ENCODE measurements at places on chromosomes 1 and 21.

GRCh38 chr1:211258310-211258755 lies 833 bp upstream of the RCOR3 start:
- DNase-seq: peak; percentile 65

DNA sequence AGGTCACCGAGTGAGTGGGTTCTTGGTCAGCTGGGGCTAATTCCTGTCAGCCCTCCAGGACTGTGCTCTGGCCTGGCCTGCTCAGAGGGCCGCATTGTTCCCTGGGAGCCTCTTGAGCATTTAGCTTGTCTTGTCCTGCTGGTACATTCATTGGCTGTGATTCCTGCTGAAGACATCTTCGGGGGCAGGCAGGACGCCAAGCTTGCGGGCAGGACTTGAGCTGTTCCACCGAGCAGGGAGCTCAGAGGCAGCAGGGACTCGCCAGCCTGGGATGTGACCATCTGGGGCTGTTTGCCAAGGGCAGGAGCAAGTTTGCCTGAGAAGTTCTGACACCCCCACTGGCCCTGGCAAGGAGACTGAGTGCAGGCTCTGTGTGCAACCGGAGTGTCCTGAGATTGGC lies 7.0 kb upstream of the SLC26A9 start:
- DNase-seq: no peak

GRCh38 chr1:35164893-35165292 lies 28.1 kb downstream of the SFPQ start:
- no peak for DNase-seq

- DNase-seq: peak; percentile 18
Observed at GRCh38 chr1:157490467-157491165, 61.7 kb downstream of the FCRL5 start.

DNA sequence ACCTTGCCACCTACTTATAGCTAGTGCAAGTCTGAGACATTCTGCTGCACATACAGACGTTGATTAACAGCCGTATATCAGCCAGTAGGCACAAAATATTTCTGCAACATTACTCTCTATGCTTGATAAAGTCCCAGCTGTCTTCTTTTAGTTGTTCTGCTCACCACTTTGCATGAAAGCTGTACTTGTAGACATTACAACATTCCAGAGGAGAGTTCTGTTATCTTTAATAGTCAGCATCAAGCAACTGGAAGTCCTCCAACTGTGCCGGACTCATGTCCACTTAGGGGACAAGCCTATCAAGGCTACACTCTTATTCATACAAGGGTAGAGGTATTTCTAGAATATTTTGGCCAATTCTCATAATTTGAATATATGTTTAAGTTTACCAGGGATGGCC lies 50.0 kb downstream of the CACHD1 start:
- no peak for DNase-seq

- DNase-seq: no peak
Observed at GRCh38 chr1:92030656-92031107, 897 bp downstream of the EPHX4 start.

DNA sequence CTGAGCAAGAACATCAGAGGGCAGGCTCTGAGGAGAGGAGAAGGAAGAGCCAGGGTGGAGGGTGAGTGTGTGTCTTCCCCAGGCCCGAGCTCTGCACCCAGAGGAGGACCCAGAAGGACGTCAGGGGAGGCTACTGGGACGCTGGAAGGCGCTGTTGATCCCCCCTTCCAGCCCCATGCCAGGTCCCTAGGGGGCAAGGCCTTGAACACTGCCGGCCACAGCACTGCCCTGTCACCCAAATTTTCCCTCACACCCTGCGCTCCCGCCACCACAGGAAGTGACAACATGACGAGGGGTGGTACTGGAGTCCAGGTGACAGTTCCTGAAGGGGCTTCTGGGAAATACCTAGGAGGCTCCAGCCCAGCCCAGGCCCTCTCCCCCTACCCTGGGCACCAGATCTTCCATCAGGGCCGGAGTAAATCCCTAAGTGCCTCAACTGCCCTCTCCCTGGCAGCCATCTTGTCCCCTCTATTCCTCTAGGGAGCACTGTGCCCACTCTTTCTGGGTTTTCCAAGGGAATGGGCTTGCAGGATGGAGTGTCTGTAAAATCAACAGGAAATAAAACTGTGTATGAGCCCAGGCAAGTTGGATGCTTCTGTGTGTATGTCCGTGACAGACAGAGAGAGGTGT lies 17.1 kb downstream of the BCAN start:
- no peak for DNase-seq

DNA sequence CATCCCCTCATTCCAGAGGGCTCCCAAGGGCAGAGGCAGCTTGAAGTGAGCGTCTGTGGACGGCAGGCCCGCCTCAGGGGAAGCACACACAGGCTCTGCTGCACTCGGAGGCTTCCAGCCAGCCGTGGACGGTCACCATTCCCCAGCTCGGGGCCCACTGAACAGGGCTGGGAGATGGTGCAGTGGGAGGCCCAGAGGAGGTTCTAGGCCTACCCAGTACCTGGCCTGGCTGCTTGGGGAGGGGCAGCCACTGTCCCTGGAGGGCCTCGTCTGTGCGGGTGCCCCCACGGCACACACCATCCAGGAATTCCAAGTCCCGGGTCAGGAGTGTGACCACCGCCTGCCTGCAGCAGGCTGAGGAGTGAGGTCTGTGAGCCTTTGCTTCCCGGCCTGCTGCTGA lies 80.4 kb downstream of the SIK1 start:
- DNase-seq: no peak

GRCh38 chr1:68814067-68814466 lies 317.2 kb upstream of the DEPDC1 start:
- no peak for DNase-seq

DNA sequence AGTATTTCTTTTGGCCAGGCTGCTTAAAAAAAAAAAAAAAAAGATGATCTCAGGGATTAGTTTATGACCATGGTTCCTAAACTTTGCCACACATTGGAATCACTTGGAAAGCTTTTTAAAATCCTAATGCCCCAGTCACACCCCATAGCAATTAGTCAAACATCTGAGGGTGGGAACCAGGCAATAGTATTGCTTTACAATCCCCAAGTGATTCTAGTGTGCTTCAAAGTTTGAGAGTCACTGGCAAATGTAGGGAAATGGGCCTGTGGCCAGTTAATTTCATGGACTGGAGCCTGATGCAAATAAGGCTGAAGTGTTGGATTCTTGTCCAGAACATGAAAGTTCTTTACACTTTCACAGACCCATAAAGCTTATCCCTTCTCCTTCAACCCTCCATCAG lies 374.6 kb upstream of the ESRRG start:
- DNase-seq: no peak

DNA sequence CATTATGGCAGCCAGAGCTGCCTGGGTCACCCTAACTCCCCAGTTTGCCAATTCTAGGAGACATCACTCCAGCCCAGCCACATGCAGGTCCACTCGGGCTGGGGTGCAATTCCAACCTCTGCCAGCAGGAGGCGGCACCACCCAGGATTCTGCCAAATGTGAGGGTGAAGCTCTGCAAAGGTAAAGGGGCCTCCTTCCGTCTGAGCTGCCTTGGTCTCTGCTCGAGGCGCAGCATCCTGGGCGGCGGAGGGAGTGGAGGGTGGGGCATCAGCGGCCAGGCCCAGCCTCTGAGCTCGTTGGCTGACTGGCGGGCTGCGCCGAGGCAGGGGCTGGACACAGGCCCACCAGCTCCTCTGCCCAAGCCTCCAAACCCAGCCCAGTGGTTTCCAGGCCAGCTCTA lies 63.8 kb downstream of the ARHGEF16 start:
- DNase-seq: no peak

DNA sequence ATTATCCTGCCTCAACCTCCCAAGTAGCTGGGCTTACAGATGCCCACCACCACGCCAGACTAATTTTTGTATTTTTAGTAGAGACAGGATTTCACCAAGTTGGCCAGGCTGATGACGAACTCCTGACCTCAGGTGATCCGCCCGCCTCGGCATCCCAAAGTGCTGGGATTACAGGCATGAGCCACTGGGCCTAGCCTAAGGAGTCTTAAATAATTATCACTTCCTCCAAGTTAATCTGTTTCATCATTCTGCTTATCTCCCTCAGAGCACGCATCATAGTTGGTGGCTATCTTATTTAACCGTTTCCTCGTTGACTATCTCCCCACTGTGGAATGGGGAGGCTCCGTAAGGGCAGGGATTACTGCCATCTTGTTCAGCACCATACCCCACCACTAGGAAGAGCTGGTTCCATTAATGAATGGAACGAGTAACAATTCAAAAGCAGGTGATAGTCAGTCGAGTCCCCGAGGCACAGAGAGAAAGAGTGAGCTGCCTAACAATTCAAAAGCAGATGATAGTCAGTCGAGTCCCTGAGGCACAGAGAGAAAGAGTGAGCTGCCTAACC lies 52.7 kb downstream of the GLUL start:
- DNase-seq: peak; percentile 76

DNA sequence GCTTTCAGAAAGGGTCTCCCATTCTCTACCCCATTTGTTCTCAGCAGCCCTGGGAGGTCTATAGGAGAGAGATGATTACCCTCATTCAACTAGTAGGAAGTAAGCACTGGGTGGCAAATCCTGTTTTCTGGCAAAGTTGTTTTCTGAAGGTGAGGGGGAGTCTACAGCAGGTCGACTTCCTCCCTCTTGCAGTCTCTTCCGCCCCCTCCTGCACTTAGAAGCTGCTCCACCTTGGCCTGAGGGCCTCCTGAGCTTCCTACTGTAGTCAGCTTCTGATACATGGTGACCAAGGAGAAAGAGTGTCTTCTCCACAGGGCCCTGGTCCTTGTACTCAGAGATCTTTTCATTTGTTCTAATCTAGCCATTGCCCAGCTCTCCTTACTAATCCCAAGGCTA lies 93.1 kb downstream of the RGL1 start:
- no peak for DNase-seq

DNA sequence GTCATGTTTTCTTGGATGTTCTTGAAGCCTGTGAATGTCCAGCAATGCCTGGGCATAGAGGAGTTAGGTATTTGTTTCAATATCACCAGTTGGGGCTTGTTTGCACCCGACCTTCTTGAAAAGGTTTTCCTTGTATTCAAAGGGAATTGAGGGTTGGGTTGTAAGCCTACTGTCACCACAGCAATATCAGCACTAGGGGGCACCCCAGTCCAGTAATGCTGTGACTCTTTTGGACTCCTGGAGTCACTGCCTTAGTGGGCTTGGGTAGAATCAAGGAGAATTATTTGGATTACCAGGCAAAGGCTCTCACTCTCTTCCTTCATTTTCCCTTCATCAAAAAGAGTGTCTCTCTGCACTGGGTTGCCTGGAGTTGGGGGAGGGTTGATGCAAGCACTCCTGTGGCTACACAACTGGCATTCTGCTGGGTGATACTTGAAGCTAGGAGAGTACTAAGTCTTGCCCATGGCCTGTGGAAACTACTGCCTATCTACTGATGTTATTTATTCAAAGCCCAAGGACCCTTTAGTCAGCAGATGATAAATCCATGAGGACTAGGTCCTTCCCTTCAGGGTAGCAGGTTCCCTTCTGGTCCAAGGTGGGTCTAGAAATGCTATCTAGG lies 34.5 kb downstream of the OR10R2 start:
- no peak for DNase-seq

- no peak for DNase-seq
Observed at GRCh38 chr21:26852423-26852822, 7.2 kb upstream of the ADAMTS1 start.

DNA sequence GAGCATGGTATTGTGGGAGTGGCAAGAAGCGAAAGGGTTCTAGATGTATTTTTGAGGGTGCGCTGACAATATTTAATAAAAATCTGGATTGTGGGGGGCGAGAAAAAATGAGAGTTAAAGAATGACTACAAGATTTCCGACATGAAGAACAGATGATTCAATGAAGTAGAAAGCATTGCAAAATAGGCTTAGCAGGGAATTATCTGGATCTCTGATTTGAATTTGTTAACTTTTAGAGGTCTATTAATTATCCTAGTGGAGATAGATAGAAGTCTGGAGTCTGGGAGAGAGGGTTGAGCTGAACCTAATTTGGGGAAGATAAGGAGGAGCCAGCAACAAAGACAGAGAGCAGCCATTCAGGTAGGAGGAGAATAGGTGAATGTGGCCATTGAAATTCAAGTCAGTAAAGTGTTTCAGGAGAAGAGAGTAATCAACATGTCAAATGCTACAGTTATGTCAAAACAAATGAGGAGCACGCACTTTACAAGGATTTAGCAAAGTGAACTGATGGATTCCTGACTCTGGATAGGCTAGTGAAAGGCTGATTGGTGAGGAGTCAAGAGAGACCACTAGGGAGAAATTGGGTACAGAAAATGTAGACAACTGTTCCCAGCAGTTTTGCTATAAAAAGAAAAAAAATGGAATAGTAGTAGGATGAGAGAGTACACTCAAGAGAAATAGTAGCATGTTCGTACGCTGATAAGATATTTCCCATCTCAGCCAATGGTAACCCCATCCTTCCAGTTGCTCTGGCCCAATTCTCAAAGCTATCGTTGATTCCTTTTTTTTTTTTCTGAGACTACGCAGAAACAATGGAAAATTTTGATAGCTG lies 393.2 kb upstream of the CXADR start:
- DNase-seq: no peak

DNA sequence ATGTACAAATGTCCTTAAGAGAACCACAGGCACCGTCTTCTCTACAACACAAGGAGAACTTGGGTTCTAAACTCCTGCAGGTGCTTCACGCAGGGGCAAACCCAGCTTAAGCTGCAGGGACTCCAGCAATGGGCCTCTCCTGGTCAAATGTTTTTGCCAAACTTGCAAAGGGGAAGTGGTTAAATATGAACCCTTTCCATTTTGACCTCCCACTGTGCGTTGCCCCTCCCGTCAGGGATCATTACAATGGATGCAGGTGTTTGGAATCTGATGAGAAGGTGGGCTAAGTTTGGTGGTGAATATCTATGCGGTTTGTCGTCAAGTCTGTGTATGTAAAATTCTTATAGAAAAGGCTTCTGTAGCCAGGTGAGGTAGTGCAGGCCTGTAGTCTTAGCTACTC lies 29.1 kb upstream of the SLC25A33 start:
- no peak for DNase-seq

GRCh38 chr21:27306791-27307775 lies 340.2 kb upstream of the ADAMTS5 start:
- DNase-seq: no peak

DNA sequence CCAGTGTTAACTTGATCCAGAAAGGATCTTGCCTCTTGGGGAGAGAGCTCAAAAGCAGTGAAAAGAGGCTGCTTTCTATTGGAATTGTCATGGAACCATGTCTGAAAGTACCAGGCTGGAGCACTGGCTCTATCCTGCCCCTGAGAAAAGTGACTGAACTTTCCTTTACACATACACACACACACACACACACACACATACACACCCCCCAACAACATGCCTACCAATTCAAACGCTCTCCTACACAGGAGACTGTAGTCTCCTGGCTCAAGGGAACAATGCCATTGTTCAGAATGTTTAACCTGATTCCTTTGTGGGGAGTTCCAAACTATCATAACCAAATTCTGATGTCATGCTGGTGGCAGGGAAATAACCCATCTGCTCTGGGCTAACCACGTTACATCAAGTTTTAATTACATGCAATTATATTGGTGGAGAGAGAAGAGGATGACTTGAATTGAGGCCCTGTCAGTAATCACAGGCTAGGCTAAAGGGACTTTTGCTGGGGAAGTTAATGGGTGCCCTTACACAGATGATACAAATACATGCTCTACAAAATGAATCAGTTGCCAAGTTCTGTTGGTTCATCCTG lies 52.3 kb upstream of the DUSP10 start:
- DNase-seq: no peak

- DNase-seq: no peak
Observed at GRCh38 chr1:97050506-97050905, 328.9 kb downstream of the PTBP2 start.

Data from GF-D8 (cell line).